Activated CD4-positive, alpha-beta T cell treated with anti-CD3 and anti-CD28 coated beads for 36 hours (primary cell): ENCODE measurements at places on chromosomes 6 and 20. TPM values are rescaled to one million over a fixed set of nuclear protein-coding genes. Genes with fewer than 3 reads are reported as not detected.
A peak's percentile ranks its signal among the peaks of the same experiment; 100 is the strongest.

- no peaks in the 10 kb centered on the region for H3K27me3 ChIP-seq
- H3K36me3 ChIP-seq: no peaks in the 10 kb centered on the region
- H3K4me3 ChIP-seq: no peak overlapping the region
- H3K27ac ChIP-seq: no peak overlapping the region
Measured at GRCh38 chr6:69339163-69339550, 457.7 kb downstream of the LMBRD1 start.

TFAP2B gene
- not detected for total RNA-seq

TNXB gene
- total RNA-seq: 3.8 TPM

KLC4 gene
- total RNA-seq: 10.1 TPM

MAD2L1BP gene
- total RNA-seq: 35.1 TPM

GRCh38 chr6:111711476-111711875, 105.8 kb upstream of the TRAF3IP2 start:
- H3K4me3 ChIP-seq: no peak overlapping the region
- peaks cover 74% of the 10 kb centered on the region for H3K4me1 ChIP-seq
- peaks cover 85% of the 10 kb centered on the region for H3K36me3 ChIP-seq
- peak overlapping the region; percentile 88 for H3K27ac ChIP-seq

ZBTB2 gene
- total RNA-seq: 17.1 TPM

GRCh38 chr6:149065658-149066556, 251.6 kb upstream of the TAB2 start:
- DNase-seq: peak; percentile 54
- peak overlapping the region; percentile 92 for H3K27ac ChIP-seq
- H3K27me3 ChIP-seq: no peaks in the 10 kb centered on the region
- peaks cover 5% of the 10 kb centered on the region for H3K36me3 ChIP-seq
- peaks cover 38% of the 10 kb centered on the region for H3K4me1 ChIP-seq

GPX5 gene
- total RNA-seq: not detected

DNA sequence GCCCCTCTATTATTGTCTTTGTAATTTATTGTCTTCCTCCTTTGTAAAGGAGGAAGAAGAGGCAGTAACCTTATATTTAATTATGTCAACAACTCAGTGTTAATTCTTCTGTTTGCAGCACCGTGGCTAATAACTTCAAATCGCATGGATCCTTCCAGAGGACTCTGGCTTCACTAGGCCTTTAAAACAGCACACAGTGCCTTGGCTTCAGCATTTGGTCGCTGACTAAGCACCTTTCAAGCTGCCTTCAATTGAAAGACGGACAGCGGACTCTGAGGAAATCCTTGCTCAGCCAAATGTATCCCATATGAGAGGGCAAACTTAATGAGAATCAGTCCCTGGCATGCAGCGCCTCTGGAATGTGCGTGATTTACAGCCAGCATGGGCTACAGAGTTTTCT, 64.2 kb downstream of the SGK1 start:
- peaks cover 22% of the 10 kb centered on the region for H3K4me1 ChIP-seq
- H3K27me3 ChIP-seq: no peaks in the 10 kb centered on the region
- H3K36me3 ChIP-seq: peaks cover 2% of the 10 kb centered on the region
- H3K4me3 ChIP-seq: no peak overlapping the region
- DNase-seq: no peak
- no peak overlapping the region for H3K27ac ChIP-seq

LTB gene
- total RNA-seq: 73.3 TPM

DNA sequence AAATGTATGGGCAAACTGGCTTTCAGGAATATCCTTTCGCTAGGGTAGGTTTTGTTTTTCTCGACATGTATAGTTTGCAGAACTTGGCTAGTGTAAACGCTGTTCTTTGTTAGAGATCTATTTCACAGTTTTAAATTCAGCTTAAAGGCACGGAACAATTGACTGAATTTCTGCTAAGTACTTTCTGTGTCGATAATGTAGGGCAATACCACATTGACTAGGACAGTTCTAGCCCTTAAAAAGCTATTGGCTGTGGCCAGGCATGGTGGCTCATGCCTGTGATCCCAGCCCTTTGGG, 92.8 kb downstream of the CEP57L1 start:
- H3K27ac ChIP-seq: no peak overlapping the region
- peaks cover 3% of the 10 kb centered on the region for H3K4me1 ChIP-seq
- H3K36me3 ChIP-seq: peaks cover 7% of the 10 kb centered on the region
- H3K4me3 ChIP-seq: no peak overlapping the region

CALHM6 gene
- total RNA-seq: 10.0 TPM

GRCh38 chr6:77650098-77650663, 2.7 kb upstream of the MEI4 start:
- H3K36me3 ChIP-seq: no peaks in the 10 kb centered on the region
- H3K27me3 ChIP-seq: peaks cover 15% of the 10 kb centered on the region
- DNase-seq: peak; percentile 47
- no peak overlapping the region for H3K27ac ChIP-seq
- no peaks in the 10 kb centered on the region for H3K4me1 ChIP-seq

DCDC2 gene
- total RNA-seq: not detected

- H3K27me3 ChIP-seq: no peaks in the 10 kb centered on the region
- H3K27ac ChIP-seq: no peak overlapping the region
- no peak overlapping the region for H3K4me3 ChIP-seq
- no peaks in the 10 kb centered on the region for H3K4me1 ChIP-seq
- DNase-seq: no peak
Measured at GRCh38 chr6:80340280-80340679, 233.8 kb downstream of the BCKDHB start.

DNA sequence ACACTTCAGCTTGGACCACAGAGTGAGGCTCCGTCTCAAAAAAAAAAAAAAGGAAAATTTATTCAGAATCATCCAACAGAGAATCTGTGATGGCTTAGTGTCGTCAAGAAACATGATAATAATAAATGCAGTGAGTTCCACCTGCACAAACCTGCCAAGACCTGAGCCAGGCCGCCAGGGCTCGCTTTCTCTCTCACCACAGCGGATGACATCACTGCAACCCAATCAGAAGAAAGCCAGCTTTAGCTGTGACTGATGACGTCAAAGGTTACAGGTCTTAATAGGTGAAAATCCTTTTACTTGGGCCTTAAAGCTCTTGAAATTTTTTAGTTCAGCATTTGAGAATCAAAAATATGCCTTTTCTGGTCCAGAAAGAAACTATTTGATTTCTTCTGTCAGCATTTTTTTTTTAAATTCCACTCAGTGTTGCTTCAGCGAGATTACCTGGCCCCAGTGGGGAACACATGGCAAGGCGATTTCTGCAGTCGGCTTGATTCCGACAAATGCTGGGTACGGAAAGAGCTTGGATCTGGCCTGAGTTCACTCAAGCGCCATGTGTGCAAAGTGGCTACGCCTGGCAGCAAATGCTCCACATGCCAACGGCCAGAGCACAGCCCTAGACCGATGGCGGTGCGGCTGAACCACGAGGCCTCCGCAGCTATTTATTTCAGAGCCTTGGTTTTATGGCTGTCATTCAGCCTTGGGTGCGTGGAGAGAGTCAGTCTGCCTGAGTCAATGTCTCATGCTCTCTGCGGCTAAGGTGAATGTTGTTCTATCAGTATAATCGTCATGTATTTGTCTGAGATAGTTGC, 105.7 kb upstream of the QKI start:
- peaks cover 6% of the 10 kb centered on the region for H3K27me3 ChIP-seq
- H3K4me1 ChIP-seq: no peaks in the 10 kb centered on the region
- H3K4me3 ChIP-seq: no peak overlapping the region
- DNase-seq: no peak
- H3K27ac ChIP-seq: no peak overlapping the region

SPDEF gene
- not detected for total RNA-seq

GRCh38 chr6:159130846-159131245, 38.4 kb upstream of the FNDC1 start:
- H3K4me3 ChIP-seq: no peak overlapping the region
- H3K36me3 ChIP-seq: no peaks in the 10 kb centered on the region
- H3K4me1 ChIP-seq: peaks cover 2% of the 10 kb centered on the region
- no peak for DNase-seq
- H3K27ac ChIP-seq: no peak overlapping the region

SLC17A2 gene
- not detected for total RNA-seq

WFDC5 gene
- total RNA-seq: 0.23 TPM

RIPPLY2 gene
- total RNA-seq: not detected
